ENCODE measurements at places on chromosomes 7 and 10.

DNA sequence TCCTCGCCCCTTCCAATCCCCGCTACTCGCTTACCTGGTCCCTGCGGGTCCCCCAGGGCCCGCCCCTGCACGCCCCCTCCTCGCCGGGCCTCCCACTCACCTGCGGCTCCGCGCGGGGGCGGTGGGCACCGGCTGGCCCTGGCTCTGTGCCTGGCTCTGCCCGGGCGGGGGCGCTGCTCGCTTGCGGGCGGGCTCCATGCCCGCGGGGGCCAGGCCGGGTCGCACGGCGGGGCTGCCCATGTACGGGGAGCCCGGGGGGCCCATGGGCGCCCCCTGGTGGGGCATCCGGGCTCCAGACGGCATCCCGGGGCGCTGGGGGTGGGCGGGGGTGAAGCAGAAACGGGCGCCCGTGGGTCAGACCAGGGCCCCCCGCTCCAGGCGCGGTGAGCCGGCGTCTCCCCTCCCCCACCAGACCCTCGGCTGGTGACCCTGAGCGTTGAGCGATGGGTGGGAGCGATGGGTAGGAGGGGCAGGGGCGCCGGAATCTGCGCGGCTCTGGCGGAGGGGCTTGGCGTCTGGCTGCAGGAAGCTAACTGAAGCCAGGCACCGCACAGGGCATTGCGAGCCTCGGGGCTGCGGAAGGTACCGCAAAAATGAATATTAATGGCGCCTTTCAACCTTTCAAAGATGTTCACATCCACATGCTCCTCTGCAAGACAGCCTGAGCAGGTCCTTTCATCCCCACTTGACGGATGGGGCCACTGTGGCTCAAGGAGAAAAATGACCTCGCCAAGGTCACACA lies 3.0 kb downstream of the SMARCD3 start:
- peak; percentile 37 for ATAC-seq

- ATAC-seq: no peak
These were observed 77.4 kb downstream of the RNLS start for GRCh38 chr10:88505680-88506215.

- peak; percentile 73 for ATAC-seq
These were observed 227.0 kb downstream of the DKK1 start for GRCh38 chr10:52541006-52541473.

DNA sequence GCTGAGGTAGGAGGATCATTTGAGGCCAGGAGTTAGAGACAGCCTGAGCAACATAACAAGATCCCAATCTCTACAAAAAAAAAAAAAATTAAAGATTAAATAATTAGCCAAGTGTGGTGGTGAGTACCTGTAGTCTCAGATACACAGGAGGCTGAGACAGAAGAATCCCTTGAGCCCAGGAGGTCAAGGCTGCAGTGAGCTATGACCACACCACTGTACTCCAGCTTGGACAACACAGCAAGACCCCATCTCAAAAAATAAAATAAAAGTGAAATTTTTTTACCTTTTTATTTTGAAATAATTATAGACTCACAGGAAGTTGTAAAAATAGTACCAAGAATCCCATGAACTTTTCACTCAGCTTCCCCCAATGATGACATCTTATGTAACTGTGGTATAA lies 4.9 kb downstream of the FAM149B1 start:
- ATAC-seq: no peak

GRCh38 chr10:96591946-96592345 lies 5.1 kb upstream of the TM9SF3 start:
- ATAC-seq: no peak

All from SK-N-SH treated with all-trans-retinoic acid at 6 μM for 48 hours (cell line).